ENCODE measurements at places on chromosomes 1 and 21.

DNA sequence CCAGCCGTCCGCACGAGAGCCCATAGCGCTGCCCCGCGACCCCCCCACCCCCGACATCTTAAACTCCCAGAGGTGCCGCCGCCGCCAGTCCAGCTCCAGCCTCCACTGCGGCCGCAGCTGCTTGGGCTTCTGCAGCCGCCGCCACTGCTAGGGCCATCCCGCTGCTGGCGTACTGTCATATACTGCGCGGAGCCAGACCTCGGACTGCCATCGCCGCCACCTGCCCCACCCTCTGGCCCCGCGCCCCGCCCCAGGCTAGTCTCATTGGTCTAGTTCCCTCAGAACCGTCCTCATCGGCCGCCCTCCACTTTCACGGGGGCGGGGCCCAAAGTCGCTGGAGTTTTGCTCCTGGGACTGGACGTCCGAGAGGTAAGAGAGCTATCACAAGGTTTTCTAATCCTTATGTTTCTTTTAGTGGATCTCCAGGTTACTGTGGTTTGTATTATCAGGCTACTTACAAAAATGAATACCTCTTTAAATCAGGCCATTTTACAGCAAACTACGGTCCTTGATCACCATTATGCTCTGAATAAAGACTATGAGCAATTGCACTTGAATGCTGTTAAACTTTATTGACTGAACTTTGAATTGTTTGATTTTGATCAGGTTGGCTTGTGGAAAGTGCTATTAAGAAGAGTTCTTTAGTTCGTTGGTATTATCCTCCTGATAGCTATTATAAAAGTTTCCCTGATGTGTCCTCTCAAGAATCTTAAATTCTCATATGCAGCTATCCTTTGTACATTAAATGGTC, 2.8 kb upstream of the CD1D start:
- no peak for DNase-seq

- no peak for DNase-seq
These were observed 2.0 kb downstream of the LRRN2 start for GRCh38 chr1:204683284-204684205.

GRCh38 chr1:100622506-100622905, 84.6 kb downstream of the GPR88 start:
- no peak for DNase-seq

DNA sequence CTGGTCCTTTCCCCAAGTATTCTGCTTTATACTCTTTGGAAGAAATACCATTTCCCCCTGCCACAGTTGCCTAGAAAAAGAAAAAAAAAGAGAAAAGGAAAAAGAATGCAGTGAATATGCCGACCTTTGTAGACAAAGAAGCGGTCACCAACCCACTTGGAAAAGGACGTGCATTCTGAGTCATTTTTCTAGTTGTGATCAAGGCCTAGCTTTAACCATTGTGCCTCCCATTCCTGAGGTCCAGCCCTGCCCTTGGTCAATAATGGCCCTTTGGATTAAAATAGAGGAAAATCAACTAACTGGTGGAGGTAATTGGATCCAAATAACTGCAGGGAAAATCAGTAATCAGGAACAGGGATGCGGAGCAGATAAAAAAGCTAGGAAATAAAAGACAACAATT, 24.8 kb downstream of the S1PR1 start:
- DNase-seq = no peak

DNA sequence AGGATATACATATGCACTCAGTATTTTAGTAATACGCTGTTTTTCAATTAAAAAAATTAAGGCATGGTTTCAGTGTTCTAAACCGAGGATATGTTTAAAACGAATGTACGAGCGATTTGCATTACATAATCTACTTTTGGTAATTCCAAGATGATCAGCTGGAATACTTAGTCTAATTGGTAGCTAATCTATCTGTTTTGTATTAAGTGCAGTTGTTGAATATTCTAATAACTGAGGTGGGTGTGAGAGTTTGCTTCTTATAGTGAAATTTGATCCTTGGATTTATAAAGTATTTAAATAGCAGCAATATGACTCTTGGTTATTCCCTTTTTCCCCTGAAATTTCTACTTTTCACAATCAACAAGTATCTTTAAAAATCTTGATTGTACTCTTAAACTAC, 1.3 kb downstream of the RNF2 start:
- no peak for DNase-seq

GRCh38 chr1:54263601-54264226, 63.7 kb downstream of the MRPL37 start:
- no peak for DNase-seq

- DNase-seq = no peak
These were observed 274.7 kb upstream of the SNX7 start for GRCh38 chr1:98386675-98387440.

DNA sequence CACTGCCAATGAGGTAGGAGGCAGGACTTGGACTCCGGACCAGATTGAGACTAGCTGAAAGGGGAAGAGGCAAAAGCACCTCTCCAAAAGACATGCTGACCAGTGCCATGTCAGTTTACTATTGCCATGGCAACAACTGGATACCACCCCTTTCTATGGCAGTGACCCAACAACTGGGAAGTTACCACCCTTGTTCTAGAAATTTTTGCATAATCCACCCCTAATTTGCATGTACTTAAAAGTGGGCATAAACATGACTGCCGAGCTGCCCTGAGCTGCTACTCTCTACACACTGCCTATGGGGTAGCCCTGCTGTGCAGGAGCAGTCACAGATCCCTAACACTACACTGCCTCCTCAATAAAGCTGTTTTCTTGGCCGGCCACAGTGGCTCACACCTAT, 19.0 kb upstream of the SLC6A9 start:
- no peak for DNase-seq

GRCh38 chr1:39615086-39615673, 24.3 kb downstream of the HEYL start:
- DNase-seq = peak; percentile 26

DNA sequence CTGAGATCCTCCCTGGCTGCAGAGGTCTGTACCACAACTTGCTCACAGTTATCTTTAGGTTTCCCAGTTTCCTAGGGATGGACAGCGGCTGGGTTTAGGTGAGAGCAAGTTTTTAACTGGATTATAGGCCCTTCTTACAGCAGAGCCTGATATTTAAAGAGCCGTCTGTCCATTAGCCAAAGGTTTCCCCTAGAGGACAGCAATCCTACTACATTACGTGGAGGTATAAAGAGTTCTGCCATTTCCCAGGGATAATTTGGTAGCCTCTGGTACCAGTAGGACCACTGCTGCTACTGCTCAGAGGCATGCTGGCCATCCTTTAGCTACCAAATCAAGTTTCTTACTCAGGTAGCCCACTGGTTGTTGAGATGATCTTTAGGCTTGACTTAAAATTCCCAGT, 21.9 kb upstream of the FCGR2A start:
- DNase-seq = no peak

DNA sequence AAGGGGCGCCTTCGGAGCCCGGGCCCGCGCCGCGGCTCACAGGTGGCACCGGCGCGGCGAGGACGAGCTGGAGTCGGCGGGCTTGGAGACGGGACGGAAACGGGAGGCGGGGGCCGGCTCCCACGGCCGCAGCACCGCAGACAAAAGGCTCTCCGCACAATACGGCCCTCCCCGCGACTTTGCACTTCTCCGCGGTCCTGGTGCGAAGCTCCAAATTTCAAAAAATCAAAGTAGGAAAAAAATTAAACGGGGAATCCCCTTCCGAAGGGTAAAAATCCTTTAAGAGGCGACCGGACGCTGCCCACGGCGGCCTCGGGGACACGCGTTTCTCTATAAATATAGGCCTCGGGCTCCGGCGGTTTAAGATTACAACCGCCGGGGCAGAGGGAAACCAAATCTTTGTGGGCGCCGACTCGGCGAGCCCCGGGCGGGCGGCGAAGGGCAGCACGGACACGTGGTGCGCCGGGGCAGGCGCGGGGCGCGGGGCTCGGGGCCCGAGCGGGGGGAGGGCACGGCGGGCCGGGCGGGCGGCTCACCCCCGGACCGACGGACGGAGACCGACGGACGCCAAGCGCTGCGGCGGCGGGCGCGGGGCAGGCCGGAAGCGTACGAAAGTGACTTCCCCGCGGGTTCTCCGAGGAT, 453 bp downstream of the PABPC4 start:
- no peak for DNase-seq

DNA sequence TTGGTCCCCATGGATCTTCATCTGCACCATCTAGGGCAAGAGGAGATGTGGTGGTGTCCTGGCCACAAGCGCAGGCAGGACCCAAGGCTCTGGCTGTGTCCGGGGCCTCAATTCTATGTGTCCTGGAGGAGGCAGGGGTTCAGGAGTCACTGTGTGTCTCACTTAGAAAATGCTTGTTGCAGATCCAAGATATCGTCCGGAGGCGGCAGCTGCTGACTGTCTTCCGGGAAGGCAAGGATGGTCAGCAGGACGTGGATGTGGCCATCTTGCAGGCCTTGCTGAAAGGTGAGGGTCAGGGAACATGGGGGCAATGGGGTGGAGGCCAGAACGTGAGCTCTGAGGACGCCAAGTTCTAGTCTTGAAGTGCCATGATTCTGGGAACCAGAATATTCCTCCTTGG, 29.1 kb downstream of the TRPM2 start:
- DNase-seq = no peak

- peak; percentile 29 for DNase-seq
These were observed 2.7 kb upstream of the ZBTB21 start for GRCh38 chr21:42012763-42013329.

DNA sequence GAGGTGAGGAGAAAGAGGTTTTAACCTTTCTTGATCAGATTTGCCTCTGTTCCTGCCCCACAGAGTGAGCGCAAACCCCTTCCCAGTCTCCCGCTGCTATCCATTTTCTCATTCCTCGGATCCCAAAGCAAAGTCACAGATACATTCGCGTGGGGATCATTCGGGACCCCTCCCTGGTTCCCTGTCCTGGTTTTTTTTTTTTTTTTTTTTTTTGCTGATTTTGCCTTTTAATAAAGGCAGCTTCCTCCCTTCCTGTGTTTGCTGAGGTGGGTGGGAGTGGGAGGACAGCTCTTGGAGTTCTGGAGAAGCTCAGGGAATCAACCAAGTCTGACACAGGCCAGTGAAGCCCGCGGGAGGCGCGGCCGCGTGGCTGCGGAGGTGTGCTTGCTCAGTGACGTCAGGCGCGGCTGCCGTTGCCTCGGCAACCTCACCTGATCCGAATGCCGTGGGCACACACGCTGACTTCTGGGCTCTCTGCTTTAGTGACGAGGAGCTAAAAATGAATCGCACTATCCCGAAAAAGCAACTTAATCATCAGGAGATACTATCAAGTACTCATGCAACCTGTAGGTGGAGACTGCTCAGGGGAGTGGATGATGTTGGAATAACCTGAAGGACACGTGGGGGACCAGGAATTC, 106.4 kb downstream of the TBX19 start:
- DNase-seq = peak; percentile 49

- DNase-seq = no peak
These were observed 89.3 kb downstream of the SIM2 start for GRCh38 chr21:36788120-36788638.

DNA sequence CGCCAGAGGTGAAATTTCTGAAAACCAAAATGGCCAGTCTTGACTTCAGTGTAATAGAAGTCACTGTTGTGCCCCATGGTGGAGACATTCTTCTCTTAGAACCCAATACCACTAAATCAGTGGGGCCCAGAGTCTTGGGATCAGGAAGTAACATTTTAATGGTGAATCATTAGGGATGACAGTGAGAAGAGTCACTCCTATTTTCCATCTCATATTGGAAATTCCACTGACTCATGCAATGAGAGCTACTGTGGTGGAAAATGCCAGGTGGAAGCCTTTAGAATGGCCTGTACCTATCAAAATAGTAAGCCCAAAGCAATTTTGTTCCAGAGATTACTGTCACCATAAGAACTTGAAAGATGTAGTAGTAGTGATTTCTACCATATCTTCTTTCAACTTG, 20.6 kb upstream of the PPM1J start:
- DNase-seq = no peak

- no peak for DNase-seq
These were observed 23.2 kb upstream of the C1orf146 start for GRCh38 chr1:92194511-92194910.

- no peak for DNase-seq
These were observed 3.0 kb downstream of the SWT1 start for GRCh38 chr1:185159966-185160365.

DNA sequence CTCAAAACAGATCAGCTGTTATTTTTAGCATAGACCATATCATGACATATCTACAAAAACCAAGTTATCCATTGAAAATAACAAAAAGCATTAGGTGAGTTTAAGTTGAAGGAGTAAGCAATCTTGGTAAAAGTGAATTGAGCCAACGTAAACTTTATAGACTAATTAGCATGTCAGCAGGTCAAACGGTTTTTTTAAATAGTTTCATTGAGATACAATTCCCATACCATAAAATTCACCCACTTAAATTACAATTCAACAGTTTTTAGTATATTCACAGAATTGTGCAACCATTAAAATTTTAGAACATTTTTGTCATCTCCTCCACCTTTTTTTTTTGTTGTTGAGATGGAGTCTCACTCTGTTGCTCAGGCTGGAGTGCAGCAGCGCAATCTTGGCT, 92.1 kb downstream of the TGFBR3 start:
- no peak for DNase-seq

- no peak for DNase-seq
These were observed 19.8 kb downstream of the RAP1GAP start for GRCh38 chr1:21649315-21649714.

DNA sequence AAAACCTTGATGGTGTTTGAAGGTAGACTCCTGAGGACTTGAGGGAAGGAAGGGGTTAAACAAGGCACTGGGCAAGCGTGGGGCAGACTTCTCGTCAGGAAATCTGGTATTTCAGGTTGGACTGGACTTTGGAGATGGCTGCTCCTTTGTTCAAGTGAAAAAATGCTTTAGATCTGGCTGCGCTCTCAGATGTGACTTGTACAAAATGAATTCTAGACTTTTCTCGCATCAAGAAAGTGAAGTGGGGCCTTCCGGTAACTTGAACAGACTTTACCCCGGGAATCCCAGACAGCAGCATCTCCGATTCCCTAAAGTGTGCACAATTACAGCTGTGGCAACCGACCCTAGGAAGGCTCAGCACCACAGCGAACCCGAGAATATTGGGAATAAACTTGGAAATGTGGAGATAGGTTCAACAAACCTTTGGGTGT, 44.3 kb upstream of the ERRFI1 start:
- DNase-seq = peak; percentile 91

DNA sequence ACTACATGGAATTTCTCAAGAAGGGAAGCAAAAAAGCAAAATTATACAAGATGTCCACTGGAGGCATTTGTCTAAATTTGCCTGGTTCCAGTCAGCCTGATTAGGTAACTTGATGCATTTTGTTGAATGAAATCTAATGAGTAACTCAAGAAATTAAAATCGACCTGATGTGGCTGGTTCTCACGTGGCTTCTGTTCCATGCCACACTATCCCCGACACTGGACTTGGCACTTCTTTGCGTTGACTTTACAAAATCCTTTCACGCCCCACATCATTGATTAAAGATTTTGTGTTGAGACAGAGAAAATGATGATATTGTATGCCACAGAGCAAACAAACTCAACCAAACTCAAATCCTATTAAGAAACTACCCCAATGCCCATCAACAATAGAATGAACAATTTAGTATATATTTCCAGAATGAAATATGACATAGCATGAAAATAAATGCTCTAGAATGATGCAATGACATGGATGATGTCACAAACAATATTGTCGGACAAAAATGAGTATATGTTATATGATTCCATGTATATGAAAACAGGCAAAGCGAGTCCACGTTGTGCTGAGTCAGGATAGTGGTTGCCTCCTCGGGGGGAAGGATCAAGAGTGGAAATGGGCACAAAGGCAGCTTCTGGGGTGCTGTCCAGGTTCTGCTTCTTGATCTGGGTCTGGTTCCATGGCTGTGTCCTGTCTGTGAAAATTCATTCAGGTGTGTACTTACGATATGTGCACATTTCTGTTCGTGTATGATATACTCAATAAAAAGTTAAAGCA, 12.9 kb upstream of the HMGCS2 start:
- no peak for DNase-seq
